Stimulated activated CD8-positive, alpha-beta memory T cell treated with anti-CD3 and anti-CD28 coated beads, Interleukin-7, amount 100 ng/mL, for 1 hour (primary cell): ENCODE measurements at places on chromosomes 12 and 14.

DNA sequence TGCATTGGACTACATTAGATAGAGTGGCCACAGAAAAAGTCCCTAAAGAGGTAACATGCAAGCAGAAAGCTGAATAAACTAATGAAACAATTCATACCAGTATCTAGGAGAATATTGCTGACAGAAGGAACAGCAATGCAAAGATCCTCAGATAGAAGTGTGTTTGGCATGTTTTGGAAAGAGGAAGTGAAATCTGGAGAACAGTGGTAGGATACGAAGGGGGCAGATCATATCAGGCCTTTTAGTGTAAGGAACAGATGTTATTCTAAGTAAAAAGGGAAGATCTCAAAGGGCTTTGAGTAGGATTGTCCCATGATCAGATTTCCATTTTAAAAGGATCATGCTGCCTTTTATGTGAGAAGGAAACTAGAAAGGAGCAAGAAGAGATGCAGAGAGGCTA lies 342.9 kb downstream of the PAWR start:
- DNase-seq: no peak

- no peak for DNase-seq
Observed at GRCh38 chr14:104367866-104368750, 211.5 kb upstream of the C14orf180 start.

GRCh38 chr12:122403831-122404230 lies 18.6 kb downstream of the CLIP1 start:
- no peak for DNase-seq

DNA sequence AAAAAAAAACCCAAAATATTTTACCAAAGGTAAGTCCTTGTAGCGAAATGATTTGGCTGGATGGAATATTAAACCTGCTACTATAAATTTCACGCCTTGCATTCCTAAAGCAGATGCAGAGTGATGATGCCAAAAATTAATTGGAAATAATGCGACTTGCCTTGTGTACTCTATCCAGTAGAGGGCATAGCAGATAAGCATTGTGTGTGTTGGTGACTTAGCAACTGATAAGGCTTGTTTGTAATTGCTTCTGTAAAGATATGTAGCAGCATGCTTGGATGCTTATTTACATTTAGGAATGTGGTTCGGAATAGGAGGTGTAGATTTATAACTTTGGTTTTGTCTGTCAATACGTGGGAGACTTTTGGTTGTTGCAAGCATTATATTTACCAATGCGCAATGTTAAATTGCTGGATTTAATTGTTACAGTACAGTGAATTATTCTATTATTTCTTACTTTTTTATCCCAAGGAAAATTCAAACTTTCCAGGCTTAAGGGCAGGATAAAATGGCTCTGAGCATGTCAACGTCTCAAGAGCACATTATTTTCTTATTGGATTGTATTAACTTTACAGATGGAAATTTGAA lies 80.5 kb downstream of the TMEM260 start:
- no peak for DNase-seq

DNA sequence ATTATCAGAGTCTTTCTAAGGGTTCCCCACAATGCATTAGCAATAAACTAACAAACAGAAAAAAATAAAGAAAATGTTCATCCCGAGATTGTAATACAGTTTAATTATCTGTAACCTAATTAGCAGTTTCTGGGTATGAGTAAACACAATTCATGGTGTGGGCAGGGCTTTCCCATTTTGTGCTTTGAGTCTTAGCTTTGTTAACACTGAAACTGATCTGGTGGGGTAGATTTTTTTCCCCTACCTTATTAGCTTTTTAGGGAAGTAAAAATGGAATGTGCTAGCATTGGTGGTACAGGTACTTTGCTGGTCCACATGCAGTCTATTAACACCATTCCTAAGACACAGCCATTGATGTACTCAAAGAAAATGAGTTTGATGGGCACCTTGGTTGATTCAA lies 18.4 kb upstream of the KRR1 start:
- no peak for DNase-seq

DNA sequence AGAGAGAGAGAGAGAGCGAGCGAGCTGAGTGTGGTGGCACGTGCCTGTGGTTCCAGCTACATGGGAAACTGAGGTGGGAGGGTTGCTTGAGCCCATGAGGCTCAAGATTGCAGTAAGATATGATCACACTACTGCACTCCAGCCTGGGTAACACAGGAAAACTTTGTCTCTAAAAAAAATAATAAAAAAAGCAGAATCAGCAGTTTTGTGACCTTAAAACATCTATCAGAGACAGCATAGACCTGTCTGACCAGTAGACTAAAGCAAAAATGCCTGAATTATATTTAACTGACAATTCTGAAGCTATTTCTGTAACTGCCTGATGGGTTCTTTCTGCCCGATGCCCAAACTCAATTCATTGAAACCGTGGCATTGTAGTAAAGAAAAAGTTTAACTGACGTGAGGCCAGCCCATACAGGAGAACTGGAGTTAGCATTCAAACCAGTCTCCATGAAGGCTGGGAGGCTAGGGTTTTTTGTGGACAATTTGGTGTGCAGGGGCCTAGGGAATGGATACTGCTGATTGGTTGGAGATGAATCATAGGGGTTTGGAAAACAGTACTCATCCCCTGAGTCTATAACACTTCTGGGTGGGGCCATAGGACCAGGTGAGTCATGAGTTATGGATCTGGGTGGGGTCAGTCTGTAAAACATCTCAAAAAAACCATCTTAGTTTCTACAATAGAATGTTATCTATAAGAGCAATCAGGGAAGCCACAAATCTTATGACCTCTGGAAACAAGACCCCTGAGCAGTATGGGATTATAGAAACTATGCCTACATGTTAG lies 8.0 kb upstream of the RASSF8 start:
- no peak for DNase-seq

DNA sequence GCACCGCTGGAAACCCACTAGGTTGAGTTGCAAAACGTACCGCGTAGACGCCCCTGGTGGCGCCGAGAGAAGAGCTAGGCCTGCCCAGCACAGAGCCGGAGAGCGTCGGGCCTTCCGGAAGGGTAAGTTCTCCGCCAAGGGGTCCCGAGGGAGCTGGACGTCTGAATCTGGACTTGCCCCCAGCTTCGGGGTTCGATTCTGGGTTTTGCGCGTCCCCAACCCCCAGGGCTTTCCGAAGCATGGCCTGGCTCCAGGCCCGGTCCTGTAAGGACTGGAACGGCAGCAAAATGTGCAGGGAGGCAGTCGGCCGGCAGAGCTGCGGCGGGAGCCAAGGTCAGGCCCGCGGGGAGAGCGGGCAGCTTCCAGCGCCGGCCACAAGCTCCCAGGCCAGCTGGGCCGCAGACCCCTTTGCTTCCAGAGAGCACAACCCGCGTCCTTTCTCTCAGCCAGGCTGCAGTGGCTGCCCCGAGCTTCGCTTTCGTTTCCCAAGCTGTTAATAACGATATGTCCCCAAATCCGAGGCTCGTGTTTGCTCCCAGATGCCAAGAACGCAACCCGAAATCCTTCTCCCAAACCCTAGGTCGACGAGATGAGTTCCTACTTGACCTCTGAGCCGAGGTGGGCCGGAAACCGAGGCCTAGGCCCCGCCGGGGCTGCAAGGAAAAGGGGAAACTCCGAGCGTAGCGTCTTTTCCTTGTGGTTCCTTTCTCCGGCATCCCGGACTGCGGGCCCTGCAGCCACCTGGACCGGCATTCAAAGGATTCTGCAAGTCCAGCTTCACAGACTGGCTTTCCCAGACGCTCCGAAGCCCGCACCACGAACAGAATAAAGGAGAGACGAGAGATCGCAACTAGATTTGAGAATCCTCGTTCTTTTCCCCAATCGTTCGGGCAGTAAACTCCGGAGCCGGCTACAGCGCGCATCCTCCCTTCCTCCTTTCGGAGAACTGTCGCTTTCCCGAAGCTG lies 3.2 kb upstream of the TBX5 start:
- DNase-seq: no peak

DNA sequence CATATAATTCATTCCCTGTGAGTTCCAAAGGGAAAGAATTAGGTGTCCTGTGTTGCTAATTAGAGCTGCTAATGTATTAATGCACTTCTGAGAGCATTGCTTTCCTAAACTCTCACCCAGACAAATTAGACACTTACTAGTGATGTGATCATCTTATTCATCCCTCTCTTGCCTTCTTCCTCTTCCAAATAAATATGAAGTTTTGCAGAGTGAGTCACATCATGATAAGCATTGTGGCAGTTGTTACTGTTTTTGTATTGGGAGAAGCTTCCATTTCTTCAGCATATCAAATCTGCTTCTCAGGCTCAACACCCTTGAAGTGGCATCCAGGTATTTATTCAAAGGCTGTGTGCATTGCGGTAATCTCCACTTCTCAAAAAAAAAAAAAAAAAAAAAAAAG lies 37.3 kb upstream of the E2F7 start:
- DNase-seq: no peak
